Effector CD8-positive, alpha-beta T cell (primary cell): ENCODE measurements at places on chromosomes 16 and 17.
A peak's percentile ranks its signal among the peaks of the same experiment; 100 is the strongest.

GRCh38 chr17:69231521-69231920, 2.9 kb upstream of the ABCA10 start:
- DNase-seq, result no peak

- DNase-seq, result no peak
Observed at GRCh38 chr17:28615260-28615940, 1.4 kb upstream of the RSKR start.

DNA sequence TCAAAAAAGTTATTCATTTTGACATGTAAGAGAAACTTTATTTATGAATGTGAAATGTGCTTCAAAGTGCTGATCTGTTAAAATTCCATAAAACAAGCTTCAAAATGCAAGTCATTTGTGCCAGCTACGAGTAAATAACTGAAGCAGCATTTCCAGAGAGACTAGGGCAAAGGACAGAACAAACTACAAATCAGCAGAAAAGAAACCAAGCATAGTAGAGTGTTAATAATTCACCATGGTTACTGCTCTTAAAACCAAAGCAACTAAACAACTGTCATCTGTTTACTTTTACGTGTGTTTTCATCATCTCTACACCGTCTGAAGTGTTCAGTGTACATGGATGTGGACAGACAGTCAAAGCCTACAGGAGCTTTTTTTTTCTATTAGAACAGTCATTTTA, 1.6 kb upstream of the ASPA start:
- DNase-seq, result no peak

DNA sequence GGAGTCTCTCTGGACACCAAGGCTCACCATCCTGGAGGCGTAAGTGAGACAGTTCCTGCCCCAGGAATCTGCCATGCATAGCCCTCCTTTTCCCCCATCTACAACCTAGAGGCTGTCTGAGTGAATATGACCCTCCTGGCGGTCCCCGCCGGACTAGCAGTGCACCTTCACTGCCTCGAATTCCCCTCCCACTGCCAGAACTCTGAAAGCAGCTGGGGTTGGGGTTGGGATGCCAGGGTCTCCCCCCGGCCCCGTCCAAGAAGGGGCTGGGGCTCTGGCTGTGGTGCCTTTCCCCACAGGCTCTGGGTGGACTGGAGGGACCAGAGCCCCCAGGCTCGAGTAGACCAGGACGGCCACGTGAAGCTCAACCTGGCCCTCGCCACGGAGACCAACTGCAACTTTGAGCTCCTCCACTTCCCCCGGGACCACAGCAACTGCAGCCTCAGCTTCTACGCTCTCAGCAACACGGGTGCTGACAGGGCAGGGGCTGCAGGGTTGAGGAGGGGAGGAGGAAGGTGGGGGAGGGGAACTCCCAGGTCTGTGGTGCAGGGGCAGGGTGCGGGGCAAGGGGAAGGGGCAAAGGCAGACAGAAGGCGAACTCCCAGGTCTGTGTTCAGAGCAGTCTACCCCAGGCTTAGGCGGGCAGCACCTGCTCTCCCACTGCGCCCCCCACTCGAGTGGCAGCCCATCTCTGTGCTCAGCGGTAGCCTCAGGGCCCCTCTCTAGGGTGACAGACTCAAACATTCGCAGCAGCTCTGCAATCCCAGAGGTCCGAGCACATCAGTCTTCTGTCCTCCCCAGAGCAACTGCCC, 1.2 kb downstream of the ZACN start:
- DNase-seq, result no peak

GRCh38 chr17:37338847-37339246, 36.9 kb upstream of the C17orf78 start:
- no peak for DNase-seq

- DNase-seq, result no peak
Observed at GRCh38 chr17:75614006-75614405, 19.2 kb upstream of the SMIM5 start.

GRCh38 chr17:8294814-8295316, 335 bp downstream of the SLC25A35 start:
- no peak for DNase-seq

DNA sequence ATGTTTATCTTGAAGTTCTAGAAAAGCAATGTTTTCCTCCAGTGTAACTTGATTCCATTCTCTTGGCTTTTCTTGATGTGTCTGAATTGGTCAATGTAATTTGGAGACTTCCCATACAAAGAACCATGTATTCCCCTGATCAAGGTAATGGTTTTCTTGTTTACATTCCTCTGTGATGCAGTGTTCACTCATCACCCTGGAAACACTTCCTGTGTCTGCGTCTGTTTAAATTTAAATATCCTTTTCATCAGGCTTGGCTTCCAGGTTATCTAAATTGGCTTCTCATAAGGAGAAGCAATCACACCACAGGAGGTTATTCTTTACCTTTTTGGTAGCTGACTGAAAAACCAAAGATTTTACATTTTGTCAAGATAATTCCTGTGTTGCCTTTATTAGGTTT, 237.3 kb upstream of the WSCD1 start:
- DNase-seq, result no peak

DNA sequence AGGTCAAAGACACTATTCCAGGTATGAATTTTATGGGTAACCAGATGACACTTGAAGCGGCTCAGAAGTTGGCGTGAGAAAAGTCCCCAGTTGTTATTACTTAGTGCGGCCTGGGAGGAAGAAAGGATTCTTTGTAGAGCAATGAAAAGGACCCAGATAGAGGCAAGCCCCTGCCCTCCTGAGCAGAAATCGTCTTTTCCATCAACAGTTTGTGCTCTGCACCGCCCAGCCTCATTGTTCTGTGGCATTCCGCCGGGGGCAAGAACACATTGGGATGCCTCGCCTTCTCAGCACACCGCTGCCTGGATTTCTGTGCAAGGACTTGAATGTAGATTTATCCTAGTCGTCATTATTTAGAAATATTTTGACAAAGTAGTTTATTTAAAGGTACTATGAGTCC, 32.7 kb upstream of the CRHR1 start:
- no peak for DNase-seq

DNA sequence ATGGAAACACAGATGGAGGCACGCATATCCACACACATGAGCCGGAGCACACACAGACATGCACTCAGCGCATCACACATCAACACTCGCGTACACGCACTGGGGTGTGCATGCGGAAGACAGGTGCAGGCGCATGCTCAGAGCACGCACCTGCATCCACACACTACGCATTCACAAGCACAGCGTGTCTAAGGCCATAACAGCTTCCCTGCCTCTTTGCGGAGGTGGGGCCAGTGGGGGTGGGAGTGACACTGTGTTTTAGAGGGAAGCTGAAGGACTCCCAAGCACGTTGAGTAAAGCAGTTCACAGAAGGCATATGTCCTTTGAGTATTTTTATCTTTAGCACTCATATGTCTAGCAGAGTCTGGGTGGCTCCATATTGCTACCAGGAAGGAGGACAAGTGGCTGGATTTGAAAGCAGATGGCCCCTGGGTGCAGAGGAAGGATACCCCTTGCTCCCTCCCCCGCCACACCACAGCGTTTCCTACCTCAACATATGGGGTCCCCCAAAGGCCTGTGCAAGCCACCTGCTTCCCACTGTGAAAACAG, 68.6 kb upstream of the TOB1 start:
- DNase-seq, result no peak

- DNase-seq, result no peak
Observed at GRCh38 chr17:80860703-80861417, 130.8 kb upstream of the CHMP6 start.

DNA sequence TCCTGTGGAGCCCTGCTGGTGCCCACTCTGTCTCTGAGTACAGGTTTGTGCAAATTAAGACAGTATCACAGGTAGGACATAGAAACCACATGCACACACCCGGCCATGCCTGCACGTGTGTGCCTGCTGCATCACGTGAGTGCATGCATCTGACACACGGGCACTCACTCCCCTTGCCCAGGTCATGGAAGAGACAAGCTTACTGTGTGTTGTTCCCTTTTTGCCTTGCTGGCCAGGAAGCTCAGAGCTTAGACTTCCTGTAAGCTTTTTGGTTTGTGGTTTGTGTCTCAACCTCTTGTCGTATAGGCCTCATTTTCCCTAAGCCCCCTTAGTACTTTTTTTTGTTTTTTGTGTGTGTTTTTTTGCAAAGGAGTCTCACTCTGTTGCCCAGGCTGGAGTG, 25.0 kb downstream of the ZNF469 start:
- no peak for DNase-seq

DNA sequence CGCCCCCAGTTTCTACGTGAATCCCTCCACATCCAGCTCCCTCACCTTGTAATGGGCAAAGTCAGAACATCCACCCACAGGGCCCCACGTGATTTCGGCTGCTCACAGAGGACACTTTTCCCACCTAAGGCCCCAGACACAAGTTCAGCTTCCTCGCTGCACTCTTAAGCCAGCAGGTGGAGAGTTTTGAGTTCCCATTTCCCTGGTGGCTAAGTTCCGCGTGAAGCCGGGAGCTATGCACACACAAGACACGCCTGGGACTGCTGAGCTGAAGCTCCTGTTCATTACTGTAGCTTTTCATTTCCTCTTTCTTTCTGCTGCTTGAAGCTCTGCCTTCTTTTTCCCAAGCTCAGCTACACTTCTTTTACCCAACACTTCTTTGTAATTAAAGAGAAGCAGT, 273.8 kb downstream of the NPIPA8 start:
- DNase-seq, result no peak

DNA sequence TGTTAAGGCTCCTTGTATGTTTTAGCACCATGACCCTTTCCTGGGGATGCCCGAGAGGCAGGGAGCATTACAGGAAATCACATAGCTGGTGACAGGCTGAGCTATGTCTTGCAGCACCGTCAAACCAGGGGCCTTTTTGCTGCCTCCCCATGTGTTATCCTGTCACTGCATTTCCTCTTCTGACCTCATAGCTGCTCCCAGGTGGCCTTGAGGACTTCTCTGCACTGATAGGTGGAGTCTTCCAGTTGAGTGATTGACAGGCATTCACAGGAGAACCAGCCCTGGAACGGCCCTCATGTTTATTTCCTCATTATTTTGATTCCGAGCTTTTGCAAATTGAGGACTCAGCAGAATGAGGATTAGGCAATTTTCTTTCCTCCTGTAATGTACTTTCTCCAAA, 349.6 kb downstream of the HAPSTR1 start:
- no peak for DNase-seq

- DNase-seq, result no peak
Observed at GRCh38 chr17:54666559-54666958, 234.1 kb upstream of the TOM1L1 start.

DNA sequence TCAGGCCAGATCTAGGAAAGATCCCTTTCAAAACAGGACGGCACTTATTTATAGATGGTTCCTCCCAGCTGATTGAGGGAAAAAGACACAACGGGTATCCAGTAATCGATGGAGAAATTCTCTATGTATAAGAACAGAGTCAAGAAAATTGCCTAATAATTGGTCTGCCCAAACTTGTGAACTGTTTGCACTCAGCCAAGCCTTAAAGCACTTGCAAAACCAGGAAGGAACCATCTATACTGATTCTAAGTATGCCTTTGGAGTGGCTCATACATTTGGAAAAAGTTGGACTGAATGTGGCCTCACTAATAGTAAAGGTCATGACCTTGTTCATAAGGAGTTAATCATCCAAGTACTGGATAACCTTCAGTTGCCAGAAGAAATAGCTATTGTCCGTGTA, 5.9 kb downstream of the HPR start:
- no peak for DNase-seq

GRCh38 chr17:38898812-38899348, 26.5 kb upstream of the LASP1NB start:
- DNase-seq, result peak; percentile 54

DNA sequence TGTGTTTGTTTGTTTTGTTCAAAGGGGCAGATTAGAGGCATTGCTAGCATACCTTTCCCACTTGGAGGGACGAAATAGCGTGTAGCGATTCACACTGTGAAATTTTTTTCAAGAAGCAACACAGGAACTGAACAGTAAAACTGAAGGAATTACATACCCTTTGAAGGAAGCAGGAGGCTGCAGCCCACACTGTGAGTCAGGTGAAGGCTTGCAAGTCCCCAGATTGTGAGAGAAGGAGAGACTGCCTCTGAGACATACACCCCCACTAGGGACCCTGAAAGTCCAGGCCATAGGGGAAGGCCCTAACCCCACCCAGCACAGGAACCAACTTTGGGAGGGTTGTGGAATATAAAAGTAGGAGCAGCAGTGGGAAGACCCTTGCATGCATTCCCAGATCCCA, 69.6 kb upstream of the HS3ST3A1 start:
- no peak for DNase-seq
